NB4 (cell line): ENCODE measurements at places on chromosomes 1 and 21.

GRCh38 chr1:92439291-92439690, 47.4 kb downstream of the GFI1 start:
- DNase-seq, result no peak

DNA sequence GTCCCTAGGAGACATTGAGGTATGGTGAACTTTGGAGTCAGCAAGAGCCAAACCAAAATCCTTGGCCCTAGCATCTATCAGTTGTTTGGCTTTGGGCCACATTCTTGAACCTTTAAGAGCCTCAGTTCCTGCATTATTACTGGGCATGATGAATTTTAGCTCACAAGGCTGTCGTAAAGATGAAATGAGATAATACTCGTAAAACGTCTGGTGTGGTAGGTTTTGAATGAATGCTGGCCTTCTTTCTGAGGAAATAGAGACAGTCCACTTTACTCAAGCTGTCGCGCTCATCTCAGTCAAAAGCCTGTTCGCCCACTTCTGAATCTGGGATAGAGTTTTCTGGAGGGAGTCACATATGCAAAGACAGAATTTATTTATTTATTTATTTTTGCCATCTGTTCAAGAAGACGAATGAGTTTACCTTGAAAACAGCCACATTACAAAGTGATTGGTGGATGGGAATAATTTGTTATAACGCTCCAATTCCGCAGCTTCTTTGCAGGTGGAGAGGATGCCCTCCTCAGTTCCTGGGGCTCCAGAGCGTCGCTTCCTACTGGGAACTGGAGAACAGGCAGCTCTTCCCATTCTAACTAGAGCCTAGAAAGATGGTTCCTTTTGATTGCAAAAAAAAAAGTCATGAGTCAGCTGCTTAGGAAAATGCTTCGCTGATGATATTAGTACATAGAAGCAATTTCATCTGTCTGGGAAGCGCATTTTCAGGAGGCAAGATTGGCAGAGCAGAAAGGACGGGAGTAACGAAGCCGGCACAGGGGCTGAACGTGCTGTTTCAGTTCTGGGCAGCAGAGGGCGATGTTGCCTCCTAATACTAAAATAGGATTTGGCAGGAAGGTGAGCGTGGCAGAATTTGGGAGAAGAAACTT, 49.9 kb upstream of the CYP2J2 start:
- peak; percentile 39 for DNase-seq

- no peak for DNase-seq
These were observed 10.9 kb upstream of the RCAN3 start for GRCh38 chr1:24491577-24492360.

DNA sequence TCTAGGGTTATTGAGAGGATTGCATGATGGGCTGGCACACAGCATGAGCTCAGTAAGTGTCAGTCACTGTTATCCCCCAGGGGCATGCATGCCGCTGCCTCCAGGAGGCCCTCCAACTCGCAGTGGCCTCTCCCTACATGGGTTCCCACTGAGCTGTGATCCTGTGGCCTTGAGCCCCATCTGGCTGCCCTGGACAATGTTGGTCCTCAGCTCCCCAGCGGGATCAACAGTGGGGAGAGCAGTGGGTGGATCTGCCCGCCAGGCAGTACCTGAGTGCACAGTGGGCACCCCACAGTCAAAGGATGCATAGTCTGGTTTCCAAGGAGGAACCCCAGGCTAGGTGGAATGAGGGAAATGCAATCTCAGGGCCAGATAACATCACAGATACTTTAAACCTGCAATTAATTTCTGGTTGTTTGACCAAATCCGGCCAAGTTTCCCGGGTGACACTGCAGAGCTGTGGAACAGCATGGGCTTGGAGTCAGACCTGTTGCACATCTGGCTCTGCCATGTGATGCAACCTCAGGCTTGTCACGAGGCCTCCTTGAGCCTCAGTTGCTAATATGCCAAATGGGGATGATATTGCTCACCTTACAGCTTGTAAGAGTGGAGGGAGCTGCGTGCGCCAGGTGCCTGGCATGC, 9.3 kb downstream of the PADI3 start:
- no peak for DNase-seq

DNA sequence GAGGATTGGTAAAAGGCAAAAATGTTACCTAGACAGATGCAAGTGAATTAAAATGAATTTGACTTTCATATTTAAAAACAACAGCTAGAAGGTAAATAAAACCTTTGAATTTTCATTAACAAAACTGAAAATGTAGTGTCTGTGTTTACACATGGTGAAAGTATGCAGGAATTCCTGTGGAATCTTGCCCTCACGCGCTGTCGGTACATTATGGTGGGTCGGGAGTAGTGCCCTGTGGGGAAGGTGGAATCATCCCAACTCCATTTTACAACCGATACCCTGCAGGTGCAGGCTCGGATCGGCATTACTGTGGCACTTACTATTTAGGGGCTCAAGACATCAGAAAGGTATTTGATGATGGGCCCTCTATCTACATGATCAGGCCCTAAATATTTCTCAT, 197.2 kb upstream of the MAP1LC3C start:
- no peak for DNase-seq

DNA sequence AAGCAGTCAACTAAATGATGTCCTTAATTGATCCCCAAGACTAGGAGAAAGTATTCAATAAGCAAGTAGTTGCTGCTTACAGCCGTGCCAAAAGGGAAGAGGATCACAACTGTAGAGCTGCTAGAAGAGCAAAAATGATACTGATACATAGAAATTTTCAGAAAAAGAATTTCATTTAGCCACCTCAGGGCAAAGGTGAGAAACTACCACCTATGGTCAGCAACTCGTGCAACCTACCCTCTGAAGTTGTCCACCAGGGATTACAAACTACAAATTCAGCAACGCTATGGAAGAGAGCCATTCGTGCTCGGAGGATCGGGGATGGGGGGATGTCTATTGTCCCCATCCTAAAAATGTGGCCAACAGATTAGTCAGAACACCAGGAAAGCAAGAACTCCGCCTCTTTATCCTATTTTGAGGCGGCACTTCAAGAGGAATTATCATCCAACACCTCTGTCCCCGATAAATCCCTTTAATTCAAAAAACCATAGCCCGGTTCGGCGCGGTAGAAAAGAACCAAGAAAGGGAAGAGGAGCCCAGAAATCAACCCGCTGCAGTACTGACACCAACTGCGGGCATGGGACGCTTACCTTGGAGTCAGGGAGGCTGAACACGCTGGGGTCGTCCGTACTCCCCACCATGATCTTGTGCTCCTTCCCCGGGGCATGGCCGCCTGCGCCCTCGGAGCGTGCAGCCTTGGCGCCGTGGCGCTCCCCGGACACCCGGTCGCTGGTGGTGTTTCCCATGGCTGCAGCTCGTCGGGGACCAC, 687 bp downstream of the PRKAB2 start:
- peak; percentile 13 for DNase-seq

DNA sequence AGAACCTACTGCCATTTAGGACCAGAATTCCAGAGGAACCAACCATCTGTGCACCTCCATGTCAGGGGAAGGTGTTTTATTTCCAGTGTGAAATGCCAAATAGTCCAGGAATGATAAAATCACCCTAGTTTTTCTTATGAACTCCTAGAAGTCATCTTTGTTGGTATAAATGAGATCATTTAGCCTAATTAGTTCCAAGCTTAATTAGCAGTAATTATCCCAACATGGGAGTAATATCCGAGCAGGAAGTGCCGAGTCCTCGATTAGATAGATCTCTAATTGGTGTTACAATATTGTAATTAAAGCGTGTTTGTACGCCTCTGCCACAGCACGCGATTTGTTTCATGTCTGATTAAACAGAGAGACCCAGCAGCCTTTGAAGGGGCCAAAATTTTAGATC, 33.1 kb downstream of the BCL9 start:
- DNase-seq, result no peak

DNA sequence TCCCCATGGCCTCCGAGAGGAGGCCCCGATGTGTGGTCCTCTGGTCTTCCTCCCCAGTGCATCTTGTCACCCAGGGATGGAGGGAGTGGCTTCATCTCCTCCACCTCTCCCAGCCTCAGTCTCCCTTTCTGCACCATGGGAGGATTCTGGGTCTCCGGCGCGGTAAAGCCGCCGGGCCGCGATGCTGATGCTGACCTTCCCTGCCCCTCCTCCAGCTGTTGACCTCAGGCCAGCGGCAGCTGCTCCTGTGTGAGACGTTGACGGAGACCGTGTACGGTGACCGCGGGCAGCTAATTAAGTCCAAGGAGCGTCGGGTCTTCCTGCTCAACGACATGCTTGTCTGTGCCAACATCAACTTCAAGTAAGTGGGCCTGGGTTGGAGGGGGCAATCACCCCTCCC, 92.6 kb downstream of the ARHGEF10L start:
- no peak for DNase-seq

- DNase-seq, result no peak
These were observed 3.4 kb upstream of the PEX10 start for GRCh38 chr1:2415801-2416208.

DNA sequence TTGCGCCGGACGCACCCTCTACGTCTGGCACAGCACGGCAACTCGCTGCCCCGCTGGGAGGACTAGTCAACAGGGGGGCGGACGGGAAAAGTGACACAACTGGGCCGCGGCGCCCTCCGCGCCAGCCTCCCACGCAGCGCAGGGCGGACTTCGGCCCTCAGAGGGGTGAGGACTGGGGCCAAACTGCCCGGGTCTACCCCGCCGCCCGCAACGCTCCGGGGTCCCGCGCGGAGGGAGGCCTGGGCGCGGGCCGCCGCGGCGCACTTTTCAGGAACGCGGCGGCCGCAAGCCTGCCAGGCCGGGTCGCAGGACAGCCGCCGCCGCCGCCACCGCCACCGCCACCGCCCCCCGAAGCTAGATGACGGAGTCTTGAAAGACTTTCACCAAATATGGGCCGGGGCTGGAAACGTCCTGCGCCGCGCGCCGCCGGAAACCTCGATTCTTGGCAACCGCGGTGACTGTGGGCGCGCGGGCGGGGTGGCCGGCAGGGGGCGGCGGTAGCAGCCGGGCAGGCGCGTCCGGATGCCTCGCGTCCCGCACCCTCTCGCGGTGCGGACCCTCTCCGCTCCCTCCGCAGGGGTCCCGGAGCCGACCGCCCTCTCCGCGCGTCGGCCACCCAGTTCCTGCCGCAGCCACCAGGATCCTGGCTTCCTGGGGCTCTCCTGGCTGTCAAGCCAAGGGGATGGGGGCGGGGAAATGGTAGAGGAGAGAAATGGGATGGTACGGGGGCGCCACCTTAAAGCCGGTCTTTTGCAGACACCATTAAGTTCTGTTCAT, 3.7 kb upstream of the CCN1 start:
- DNase-seq, result peak; percentile 69
